ENCODE measurements at places on chromosomes 5 and 9.
A peak's percentile ranks its signal among the peaks of the same experiment; 100 is the strongest.

DNA sequence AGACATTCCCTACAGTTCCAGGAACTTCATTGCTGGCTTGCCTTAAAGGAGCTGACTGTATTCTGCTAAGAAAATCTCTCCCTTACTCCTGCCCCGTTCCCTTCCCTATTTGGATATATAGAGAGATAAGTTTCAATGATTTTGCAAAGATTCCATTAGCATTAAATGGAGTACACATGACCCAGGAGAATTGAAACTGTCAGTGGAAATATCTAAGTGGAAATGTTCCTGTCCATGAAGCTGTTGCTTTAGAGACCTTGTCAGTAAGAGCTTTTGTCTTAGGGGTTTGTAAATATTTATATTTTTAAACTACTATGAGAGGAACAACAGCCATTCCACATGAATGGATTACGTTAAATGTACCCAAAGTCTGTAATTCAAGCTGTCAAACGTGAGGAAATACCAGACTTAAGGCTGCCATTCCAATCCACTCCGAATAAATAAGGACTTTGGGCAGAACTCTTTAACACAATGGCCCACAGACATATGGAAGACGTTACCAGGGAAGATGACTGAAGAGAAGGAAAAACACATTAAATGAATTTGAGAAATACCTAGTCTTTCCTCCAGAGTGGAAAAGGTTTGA is 387.1 kb upstream of the PAPPA start:
- DNase-seq = no peak

- DNase-seq = no peak
Observed at GRCh38 chr9:30970812-30971211, 1413.6 kb upstream of the ACO1 start.

- DNase-seq = no peak
Observed at GRCh38 chr9:87498046-87498810, 561 bp downstream of the DAPK1 start.

GRCh38 chr5:3430691-3431090 is 164.9 kb upstream of the IRX1 start:
- no peak for DNase-seq

- DNase-seq = no peak
Observed at GRCh38 chr5:133467826-133468463, 144.4 kb downstream of the FSTL4 start.

DNA sequence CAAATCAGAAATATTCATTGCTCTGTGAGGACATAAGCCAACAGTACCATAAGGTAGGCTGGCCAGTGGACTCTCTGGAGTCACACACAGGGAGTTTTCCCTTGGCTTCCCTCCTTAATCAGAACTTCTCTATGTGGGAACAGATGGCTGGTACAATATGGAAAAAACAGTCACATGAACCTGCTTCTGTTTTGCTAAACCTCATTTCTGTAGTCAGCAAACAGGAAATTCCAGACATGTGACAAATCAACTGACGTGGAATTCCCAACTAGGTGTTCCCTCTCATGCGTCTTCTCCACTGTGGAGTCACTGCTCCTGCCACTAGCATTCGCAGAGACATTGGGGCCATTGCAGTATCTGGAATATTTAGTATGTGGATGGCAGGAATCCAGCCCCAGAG is 617.6 kb downstream of the KIF4B start:
- DNase-seq = no peak

- DNase-seq = peak; percentile 17
Observed at GRCh38 chr9:15142878-15143534, 164.0 kb downstream of the TTC39B start.

- no peak for DNase-seq
Observed at GRCh38 chr9:90770182-90770738, 31.4 kb upstream of the SYK start.

DNA sequence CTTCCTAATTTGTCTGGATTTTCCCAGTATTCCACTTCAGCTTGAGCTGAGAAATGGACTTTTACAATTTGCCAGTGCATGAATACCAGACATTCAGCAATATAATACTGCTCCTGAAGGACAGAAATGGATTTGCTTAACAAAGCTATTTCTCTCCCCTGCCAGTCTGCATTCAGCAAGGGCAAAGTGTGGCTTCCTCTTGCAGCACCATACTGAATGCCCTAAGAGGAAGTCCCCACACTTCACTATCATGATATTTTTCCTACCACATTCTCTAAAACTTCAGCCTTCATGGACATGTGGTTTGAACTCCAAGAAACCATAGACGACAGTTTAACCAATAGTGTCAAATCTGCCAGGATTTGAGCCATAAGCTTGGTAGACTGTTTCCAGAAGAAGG is 19.8 kb upstream of the TLE4 start:
- no peak for DNase-seq

GRCh38 chr9:98743329-98743728 is 34.6 kb upstream of the GABBR2 start:
- DNase-seq = no peak

- DNase-seq = no peak
Observed at GRCh38 chr5:96734871-96735325, 72.7 kb downstream of the CAST start.

DNA sequence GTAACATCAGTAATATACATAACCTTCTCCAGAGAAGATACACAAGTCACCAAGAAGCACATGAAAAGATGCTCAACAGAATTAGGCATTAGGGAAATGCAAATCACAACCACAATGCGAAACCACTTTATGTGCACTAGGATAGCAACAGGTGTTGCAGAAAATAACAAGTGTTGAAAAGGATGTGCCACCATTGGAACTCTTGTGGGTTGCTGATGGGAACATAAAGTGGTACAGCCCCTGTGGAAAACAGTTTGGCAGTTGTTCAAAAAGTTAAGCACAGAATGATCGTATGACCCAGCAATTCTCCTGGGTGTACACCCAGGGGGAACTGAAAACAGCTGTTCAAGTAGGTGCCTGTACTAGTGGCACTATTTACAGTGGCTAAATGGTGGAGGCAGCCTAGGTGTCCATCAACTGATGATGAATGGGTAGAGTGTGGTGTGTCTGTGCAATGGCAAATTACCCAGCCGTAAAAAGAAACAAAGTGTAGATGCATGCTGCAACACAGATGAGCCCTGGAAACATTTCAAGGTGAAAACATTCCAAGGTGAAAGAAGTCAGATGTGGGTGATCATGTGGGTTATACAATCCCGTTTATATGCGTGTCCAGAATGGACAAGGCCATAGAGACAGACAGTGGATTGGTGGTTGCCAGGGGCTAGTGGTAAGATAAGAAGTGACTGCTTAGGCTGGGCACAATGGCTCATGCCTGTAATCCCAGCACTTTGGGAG is 27.2 kb downstream of the CCDC69 start:
- no peak for DNase-seq

GRCh38 chr5:962386-962785 is 46.2 kb upstream of the NKD2 start:
- DNase-seq = no peak

DNA sequence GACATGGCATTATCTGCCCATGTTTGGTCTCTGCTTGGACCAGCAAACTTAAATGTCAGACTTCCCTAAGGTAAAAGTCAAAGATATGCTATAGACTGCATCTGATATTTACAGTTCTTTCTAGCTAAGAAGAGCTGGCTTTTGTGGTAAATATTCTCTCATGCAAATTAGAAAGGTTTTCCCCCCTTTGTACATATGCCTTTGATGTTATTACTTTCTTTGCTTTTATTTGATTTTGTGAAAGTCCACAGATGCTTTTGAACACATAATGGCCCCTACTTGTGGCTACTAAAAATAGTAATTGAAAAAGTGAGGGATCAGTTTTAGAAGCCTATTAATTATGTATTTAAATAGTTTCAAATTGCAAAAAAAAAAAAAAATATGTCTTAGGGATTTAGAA is 104.2 kb downstream of the SV2C start:
- DNase-seq = no peak

DNA sequence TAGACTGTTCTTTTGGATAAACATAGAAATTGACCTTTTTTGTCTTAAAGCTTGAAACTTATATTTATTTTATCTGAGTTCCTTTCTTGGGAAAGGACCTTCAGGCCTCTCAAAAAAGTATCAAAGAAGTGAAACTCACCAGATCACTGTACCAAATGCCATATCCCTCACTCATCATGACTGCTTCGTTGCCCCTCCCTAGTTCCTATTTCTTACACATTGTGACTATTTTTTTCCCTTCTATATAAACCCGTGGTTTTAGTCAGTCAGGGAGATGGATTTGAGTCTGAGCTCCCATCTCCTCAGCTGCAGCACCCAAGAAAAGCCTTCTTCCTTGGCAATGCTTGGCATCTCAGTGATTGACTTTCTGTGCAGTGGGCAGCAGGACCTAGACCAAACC is 129.4 kb downstream of the LPAR1 start:
- DNase-seq = no peak

GRCh38 chr9:115941561-115942315 is 211.9 kb upstream of the PAPPA start:
- no peak for DNase-seq

GRCh38 chr5:54093861-54094260 is 216.5 kb downstream of the ARL15 start:
- DNase-seq = no peak

DNA sequence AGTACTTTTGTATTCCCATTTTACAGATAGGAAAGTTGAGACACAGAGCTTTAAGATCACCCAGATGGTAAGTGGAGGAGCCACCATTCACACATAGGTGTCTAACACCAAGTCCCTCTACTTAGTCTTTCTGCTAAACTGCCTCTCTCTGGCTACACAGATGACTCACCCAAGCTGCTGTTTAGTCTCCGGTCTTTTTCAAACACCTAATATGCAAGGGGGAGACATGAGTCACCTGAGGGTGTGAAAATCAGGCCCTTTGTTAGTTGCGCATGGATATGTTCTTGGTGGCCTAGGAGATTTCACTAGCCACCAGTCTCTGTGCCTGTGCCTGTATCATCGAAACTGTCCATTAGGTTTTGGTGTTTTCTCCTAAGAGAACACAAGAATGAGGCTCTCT is 117.8 kb downstream of the MAST4 start:
- DNase-seq = no peak

- DNase-seq = no peak
Observed at GRCh38 chr5:148394587-148395019, 10.8 kb downstream of the FBXO38 start.

DNA sequence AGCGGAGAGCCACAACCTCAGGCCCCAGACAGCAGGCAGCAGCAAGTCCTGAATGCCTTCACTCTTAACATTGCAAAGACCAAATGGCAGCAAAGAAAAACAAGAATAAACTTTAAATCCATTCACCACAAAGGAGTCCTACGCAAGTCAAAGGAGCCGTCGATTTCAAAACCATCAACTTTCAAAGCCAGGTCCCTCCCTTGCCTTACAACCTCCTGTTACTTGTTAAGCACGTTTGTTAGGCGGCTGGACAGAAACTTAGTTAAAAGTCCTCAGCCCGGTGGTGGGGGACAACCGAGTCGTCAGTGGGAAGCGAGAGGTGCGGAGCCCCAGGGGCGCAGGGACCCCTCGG is 938 bp downstream of the LPAR1 start:
- no peak for DNase-seq

All from SHP77 (cell line).